B cell (primary cell): ENCODE measurements at places on chromosomes 6 and 20.

- H3K4me3 ChIP-seq: no peak overlapping the region
- H3K27me3 ChIP-seq: peaks cover 3% of the 10 kb centered on the region
- no peak overlapping the region for H3K27ac ChIP-seq
- no peak for DNase-seq
- no peaks in the 10 kb centered on the region for H3K36me3 ChIP-seq
Observed at GRCh38 chr6:39365281-39366074, 43.0 kb upstream of the KCNK16 start.

DNA sequence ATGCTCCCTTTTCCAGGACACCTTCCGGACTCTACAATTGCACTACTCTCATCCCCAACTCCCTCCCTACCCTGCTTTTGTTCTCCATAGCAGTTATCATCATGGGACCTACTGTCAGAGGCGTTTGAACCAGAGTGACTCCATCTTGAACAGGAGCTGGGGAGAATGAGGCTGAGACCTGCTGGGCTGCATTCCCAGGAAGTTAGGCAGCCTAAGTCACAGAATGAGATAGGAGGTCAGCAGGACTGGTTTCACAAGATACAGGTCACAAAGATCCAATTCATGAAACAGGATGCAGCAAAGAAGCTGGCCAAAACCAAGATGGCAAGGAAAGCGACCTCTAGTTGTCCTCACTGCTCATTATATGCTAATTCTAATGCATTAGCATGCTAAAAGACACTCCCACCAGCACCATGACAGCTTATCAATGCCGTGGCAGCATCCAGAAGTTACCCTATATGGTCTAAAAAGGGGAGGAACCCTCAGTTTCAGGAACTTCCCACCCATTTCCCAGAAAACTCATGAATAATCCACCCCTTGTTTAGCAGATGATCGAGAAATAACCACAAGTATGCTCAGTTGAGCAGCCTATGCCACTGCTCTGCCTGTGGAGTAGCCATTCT is 15.6 kb downstream of the SLC13A3 start:
- H3K36me3 ChIP-seq: no peaks in the 10 kb centered on the region
- no peaks in the 10 kb centered on the region for H3K27me3 ChIP-seq
- no peak overlapping the region for H3K27ac ChIP-seq
- DNase-seq: no peak
- no peak overlapping the region for H3K4me3 ChIP-seq

DNA sequence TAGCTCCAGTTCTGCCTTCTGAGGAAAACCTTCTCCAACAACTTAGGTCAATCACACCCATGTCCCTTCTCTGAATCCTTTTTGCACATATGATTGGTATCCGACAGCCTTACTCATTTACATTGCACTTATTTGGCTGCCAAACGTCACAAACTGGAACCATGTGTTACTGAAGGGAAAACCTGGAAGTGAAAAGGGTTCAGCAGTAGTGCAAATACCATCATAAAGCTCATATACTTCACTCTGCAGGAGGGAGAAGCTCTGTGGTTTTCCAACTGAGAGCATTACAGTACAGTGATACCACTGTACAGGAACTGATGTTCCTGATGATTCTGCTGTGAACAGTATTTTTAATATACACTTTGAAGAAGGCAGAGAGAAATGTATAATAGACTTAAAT is 87.8 kb downstream of the SLC16A10 start:
- DNase-seq: no peak
- H3K27me3 ChIP-seq: no peaks in the 10 kb centered on the region
- H3K36me3 ChIP-seq: no peaks in the 10 kb centered on the region
- H3K4me3 ChIP-seq: no peak overlapping the region

DNA sequence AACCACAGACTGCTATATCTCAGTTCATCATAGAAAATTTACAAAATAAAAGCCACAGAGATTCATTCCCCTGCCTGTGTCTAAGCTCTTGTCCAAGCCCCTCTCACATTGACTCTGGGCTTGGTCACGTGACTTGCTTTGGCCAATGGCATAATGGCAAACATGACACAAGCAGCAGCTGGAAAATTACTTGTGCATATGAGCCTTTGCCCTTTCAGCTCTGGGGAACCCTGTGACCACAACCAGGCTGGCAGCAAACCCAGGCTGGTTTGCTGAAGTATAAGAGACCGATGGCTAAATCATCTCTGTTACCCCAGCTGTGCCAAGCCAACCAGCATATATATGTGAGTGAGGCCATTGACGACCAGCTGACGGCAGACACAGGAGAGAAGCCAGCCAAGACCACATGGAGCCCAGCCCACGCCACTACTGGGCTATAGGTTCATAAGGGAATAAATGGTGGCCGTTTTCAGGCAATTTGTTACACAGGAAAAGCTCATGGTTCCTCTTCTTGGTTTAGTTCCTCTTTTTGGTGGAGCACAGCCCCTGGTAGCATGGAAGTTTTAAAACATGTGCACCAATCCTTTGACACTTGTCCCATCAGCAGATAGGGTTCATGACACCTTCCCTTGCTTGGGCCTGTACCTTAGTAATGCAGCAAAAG is 31.8 kb upstream of the RSPO4 start:
- no peak overlapping the region for H3K4me3 ChIP-seq

DNA sequence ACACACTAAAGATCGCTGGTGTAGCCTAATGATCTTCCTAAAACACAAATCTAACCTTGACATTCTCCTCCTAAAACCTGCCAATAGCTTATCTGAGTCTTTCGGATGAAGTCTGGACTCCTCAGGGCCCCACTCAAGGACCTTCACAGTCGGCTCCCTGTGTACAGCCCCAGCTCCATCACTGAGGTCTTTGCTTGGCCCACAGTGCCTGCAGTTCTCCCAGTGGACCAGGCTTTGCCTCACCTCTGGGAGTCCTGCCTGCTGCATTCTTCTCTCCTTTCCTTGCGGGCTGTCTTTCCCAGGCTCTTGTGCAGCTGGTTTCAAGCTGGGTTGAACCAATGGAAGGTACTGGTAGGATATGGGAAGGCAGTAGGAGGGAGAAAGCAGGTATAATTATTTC is 122.6 kb upstream of the FERMT1 start:
- DNase-seq: no peak
- H3K27ac ChIP-seq: no peak overlapping the region
- H3K36me3 ChIP-seq: no peaks in the 10 kb centered on the region
- no peaks in the 10 kb centered on the region for H3K27me3 ChIP-seq

- no peak overlapping the region for H3K27ac ChIP-seq
- no peak for DNase-seq
- H3K36me3 ChIP-seq: no peaks in the 10 kb centered on the region
Observed at GRCh38 chr6:106087548-106088325, 1.6 kb downstream of the PRDM1 start.

GRCh38 chr6:151240036-151240685 is 394 bp downstream of the AKAP12 start:
- no peaks in the 10 kb centered on the region for H3K36me3 ChIP-seq
- peaks cover 18% of the 10 kb centered on the region for H3K27me3 ChIP-seq
- no peak overlapping the region for H3K27ac ChIP-seq
- peak; percentile 26 for DNase-seq
- peaks cover 20% of the 10 kb centered on the region for H3K4me1 ChIP-seq

- H3K4me3 ChIP-seq: no peak overlapping the region
- H3K27ac ChIP-seq: no peak overlapping the region
Observed at GRCh38 chr20:6152777-6153176, 29.9 kb upstream of the FERMT1 start.

DNA sequence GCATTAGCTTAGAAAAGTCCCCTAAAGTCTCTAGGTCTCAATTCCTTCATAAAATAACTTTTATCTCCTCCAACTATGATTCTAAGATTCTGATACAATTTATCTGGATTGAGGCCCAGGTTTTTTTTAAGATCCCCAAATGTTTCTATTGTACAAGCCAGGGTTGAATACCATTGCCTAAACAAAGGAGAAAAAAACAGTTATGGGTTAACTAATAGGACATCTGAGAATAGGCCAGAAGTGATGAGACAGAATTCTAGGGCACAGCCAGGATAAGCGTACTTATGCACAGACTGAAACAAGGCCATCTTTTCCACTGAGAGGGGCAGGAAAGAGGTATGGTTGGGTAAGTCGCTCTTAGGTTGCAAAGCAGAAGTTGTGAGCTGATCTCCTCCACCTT is 26.4 kb downstream of the EPB41L2 start:
- no peak overlapping the region for H3K4me3 ChIP-seq
- no peaks in the 10 kb centered on the region for H3K27me3 ChIP-seq
- no peaks in the 10 kb centered on the region for H3K4me1 ChIP-seq
- no peak for DNase-seq
- H3K36me3 ChIP-seq: no peaks in the 10 kb centered on the region

- H3K27me3 ChIP-seq: no peaks in the 10 kb centered on the region
- DNase-seq: no peak
- H3K27ac ChIP-seq: no peak overlapping the region
- peaks cover 3% of the 10 kb centered on the region for H3K36me3 ChIP-seq
Observed at GRCh38 chr6:125904871-125905270, 51.7 kb upstream of the HINT3 start.

- DNase-seq: no peak
- peaks cover under 1% of the 10 kb centered on the region for H3K27me3 ChIP-seq
Observed at GRCh38 chr6:112245511-112246203, 8.7 kb downstream of the LAMA4 start.

GRCh38 chr6:107305391-107305790 is 154.0 kb downstream of the PDSS2 start:
- no peaks in the 10 kb centered on the region for H3K27me3 ChIP-seq
- H3K4me3 ChIP-seq: no peak overlapping the region
- no peak overlapping the region for H3K27ac ChIP-seq

- H3K27me3 ChIP-seq: no peaks in the 10 kb centered on the region
- no peak overlapping the region for H3K4me3 ChIP-seq
- H3K4me1 ChIP-seq: no peaks in the 10 kb centered on the region
- no peak for DNase-seq
- no peak overlapping the region for H3K27ac ChIP-seq
- H3K36me3 ChIP-seq: no peaks in the 10 kb centered on the region
Observed at GRCh38 chr6:129269891-129270290, 387.0 kb downstream of the LAMA2 start.

- DNase-seq: no peak
- H3K36me3 ChIP-seq: no peaks in the 10 kb centered on the region
- no peak overlapping the region for H3K27ac ChIP-seq
- no peaks in the 10 kb centered on the region for H3K27me3 ChIP-seq
- no peaks in the 10 kb centered on the region for H3K4me1 ChIP-seq
Observed at GRCh38 chr20:17595856-17596255, 26.0 kb downstream of the DSTN start.

DNA sequence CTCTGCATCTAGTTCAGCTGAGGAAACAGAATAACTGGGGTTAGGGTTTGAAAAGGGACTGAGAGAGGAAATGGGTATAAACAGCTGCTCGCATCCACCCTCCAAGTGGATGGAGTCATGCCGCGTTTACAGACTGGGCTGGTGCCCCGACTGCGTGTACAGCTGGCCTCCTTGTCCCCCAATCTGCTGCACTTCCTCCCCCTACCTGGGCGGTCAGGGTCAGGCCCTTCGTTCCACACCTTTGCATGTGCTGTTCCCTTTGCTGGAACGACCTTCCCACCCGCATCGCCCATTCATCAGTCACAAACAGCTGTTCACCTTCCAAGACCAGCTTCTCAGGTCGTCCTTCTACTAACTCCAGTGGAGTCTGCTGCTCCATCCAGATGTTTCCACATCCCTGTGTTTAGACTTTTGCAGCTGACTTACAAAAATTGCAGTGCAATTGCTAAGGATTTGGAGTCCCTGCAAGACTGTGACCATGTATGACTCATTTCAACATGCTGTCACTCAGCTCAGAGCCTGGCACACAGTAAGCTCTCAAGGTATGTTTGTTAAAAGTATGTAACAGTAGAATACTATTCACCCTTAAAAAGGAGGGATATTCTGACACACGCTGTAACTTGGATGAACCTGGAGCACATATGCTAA is 129.3 kb downstream of the DTNBP1 start:
- peaks cover 43% of the 10 kb centered on the region for H3K36me3 ChIP-seq
- H3K4me1 ChIP-seq: no peaks in the 10 kb centered on the region
- no peak for DNase-seq
- H3K27me3 ChIP-seq: no peaks in the 10 kb centered on the region
- H3K4me3 ChIP-seq: no peak overlapping the region
- H3K27ac ChIP-seq: no peak overlapping the region

GRCh38 chr20:19918965-19919329 is 98.2 kb upstream of the NAA20 start:
- H3K27ac ChIP-seq: no peak overlapping the region
- no peaks in the 10 kb centered on the region for H3K36me3 ChIP-seq
- H3K4me1 ChIP-seq: peaks cover 33% of the 10 kb centered on the region
- DNase-seq: no peak

- peak overlapping the region; percentile 60 for H3K4me3 ChIP-seq
- H3K27ac ChIP-seq: peak overlapping the region; percentile 85
- DNase-seq: peak; percentile 90
- H3K4me1 ChIP-seq: peaks cover 14% of the 10 kb centered on the region
- no peaks in the 10 kb centered on the region for H3K36me3 ChIP-seq
Observed at GRCh38 chr6:26045065-26045927, 41.9 kb upstream of the HFE start.

GRCh38 chr6:154249499-154250298 is 106.9 kb downstream of the IPCEF1 start:
- no peaks in the 10 kb centered on the region for H3K27me3 ChIP-seq
- H3K4me3 ChIP-seq: no peak overlapping the region
- H3K36me3 ChIP-seq: no peaks in the 10 kb centered on the region
- H3K4me1 ChIP-seq: peaks cover 17% of the 10 kb centered on the region

DNA sequence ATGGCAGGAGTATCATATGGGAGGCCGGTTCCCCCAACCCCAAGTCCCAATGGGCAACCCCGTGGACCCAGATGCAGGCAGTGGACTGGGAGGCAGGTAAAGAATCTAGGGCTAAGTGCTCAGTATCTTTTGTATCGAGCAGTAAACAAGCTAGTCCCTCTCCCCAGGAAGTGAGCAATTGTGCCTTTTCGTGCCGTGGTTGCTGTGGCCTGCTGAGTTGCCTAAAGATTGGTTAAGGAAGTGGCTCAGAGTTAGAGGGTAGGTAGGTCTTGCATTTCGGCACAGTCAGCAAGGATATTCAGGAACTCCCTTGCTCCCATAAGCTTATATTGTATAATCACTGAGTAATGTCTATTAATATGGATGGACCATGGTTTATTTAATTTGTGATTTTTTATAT is 1.3 kb upstream of the DNAH8 start:
- no peak overlapping the region for H3K4me3 ChIP-seq
- H3K27me3 ChIP-seq: peaks cover 15% of the 10 kb centered on the region
- H3K27ac ChIP-seq: no peak overlapping the region
- peaks cover 11% of the 10 kb centered on the region for H3K4me1 ChIP-seq
- no peaks in the 10 kb centered on the region for H3K36me3 ChIP-seq

- DNase-seq: peak; percentile 96
- H3K27me3 ChIP-seq: no peaks in the 10 kb centered on the region
Observed at GRCh38 chr6:29723262-29723665, at the start of gene HLA-F. HLA-F (plus strand) TSS chr6:29723434; CDS start chr6:29723464, 30 bp downstream.

GRCh38 chr20:2135013-2135412 is 33.4 kb downstream of the STK35 start:
- no peaks in the 10 kb centered on the region for H3K27me3 ChIP-seq
- H3K4me1 ChIP-seq: peaks cover 6% of the 10 kb centered on the region
- H3K36me3 ChIP-seq: peaks cover 12% of the 10 kb centered on the region
- H3K27ac ChIP-seq: no peak overlapping the region
- DNase-seq: no peak

GRCh38 chr20:49612127-49612738 is 44.3 kb upstream of the PTGIS start:
- no peak overlapping the region for H3K27ac ChIP-seq
- no peak for DNase-seq
- peaks cover 20% of the 10 kb centered on the region for H3K4me1 ChIP-seq
- H3K27me3 ChIP-seq: no peaks in the 10 kb centered on the region
- H3K4me3 ChIP-seq: no peak overlapping the region
